ENCODE measurements at places on chromosomes 1 and 21. TPM values are rescaled to one million over a fixed set of nuclear protein-coding genes. Genes with fewer than 3 reads are reported as not detected.

IVL gene
- not detected for polyA plus RNA-seq

GLUL gene
- 225 TPM for polyA plus RNA-seq

CDKN2C gene
- 0.25 TPM for polyA plus RNA-seq

EXTL2 gene
- 34.2 TPM for polyA plus RNA-seq

PTPN22 gene
- polyA plus RNA-seq = 0.92 TPM

PTTG1IP gene
- 170 TPM for polyA plus RNA-seq

PALMD gene
- 20.6 TPM for polyA plus RNA-seq

CYYR1 gene
- 0.58 TPM for polyA plus RNA-seq

NMNAT2 gene
- polyA plus RNA-seq = 50.2 TPM

FCGR2B gene
- polyA plus RNA-seq = not detected

PGLYRP4 gene
- polyA plus RNA-seq = not detected

REN gene
- not detected for polyA plus RNA-seq

TRIM33 gene
- 58.7 TPM for polyA plus RNA-seq

PRAMEF6 gene
- polyA plus RNA-seq = not detected

CASP9 gene
- polyA plus RNA-seq = 13.7 TPM

OR1C1 gene
- not detected for polyA plus RNA-seq

GPR157 gene
- not detected for polyA plus RNA-seq

OR2L3 gene
- 0.10 TPM for polyA plus RNA-seq

OR2AK2 gene
- not detected for polyA plus RNA-seq

SLAMF9 gene
- polyA plus RNA-seq = not detected

SYTL1 gene
- polyA plus RNA-seq = not detected

S100A9 gene
- not detected for polyA plus RNA-seq

SMIM11 gene
- polyA plus RNA-seq = 100 TPM

SNRPE gene
- 373 TPM for polyA plus RNA-seq

SLC16A4 gene
- 0.50 TPM for polyA plus RNA-seq

ZNF692 gene
- polyA plus RNA-seq = 183 TPM

CLCA1 gene
- polyA plus RNA-seq = not detected

S100A7 gene
- not detected for polyA plus RNA-seq
